Activated naive CD8-positive, alpha-beta T cell treated with anti-CD3 and anti-CD28 coated beads for 36 hours (primary cell): ENCODE measurements at places on chromosomes 12 and 14. TPM values are rescaled to one million over a fixed set of nuclear protein-coding genes. Genes with fewer than 3 reads are reported as not detected.

DNA sequence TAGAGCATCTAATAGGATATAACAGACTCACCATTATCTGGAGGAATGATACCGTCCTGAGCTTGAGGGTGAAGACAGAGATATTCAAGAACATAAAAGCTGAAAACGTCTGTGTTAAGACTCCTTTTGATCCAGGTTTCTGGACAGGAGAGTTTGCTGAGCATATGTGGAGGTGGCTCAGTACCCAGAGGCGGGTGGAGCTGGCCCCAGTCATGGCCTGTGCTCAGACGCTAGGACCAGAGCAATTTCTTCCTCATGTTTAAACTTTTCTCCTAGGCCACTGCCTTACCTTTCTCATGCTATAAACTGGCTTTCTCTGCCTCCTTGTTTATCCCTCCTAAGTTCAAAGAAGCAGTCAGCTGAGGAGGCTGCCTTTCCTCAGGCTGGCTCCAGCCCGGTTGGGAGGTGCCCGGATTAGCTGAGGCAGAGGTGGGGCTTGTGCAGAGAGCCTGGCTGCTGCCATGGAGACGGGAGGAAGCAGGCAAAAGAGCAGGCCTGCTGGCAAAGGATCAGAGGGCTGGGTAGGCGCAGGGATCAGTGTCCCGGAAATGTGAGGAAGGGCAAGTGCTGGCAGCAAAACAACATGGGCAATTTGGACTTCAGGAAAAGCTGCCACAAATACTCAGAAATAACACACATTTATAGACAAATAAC, 13.7 kb downstream of the COA8 start:
- DNase-seq = no peak
- peak overlapping the region; percentile 34 for H3K27ac ChIP-seq
- no peak overlapping the region for H3K4me3 ChIP-seq
- H3K36me3 ChIP-seq = peaks cover 7% of the 10 kb centered on the region
- no peaks in the 10 kb centered on the region for H3K4me1 ChIP-seq
- no peaks in the 10 kb centered on the region for H3K27me3 ChIP-seq

DNA sequence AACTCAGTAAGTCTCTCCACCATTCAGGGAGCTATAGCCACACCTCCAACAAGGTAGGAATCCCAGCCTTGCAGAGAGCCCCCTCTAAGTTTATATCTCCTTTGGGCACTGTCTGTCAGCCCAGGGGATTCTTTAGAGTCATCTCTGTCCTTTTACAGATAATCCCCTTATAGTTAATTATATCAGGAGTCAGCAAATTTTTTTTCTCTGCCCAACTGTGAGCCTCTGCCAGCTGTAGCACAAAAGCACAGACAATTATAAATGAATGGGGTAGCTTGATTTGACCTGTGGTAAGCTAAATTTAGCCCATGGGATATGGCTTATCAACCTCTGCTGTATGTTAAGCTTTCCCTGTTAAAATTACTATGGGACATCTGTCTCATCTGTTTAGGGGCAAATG, 8.3 kb downstream of the CEP128 start:
- no peak overlapping the region for H3K4me3 ChIP-seq
- no peak for DNase-seq

GRCh38 chr12:72133497-72134055, 138.6 kb upstream of the TRHDE start:
- no peaks in the 10 kb centered on the region for H3K4me1 ChIP-seq
- no peaks in the 10 kb centered on the region for H3K27me3 ChIP-seq
- H3K36me3 ChIP-seq = no peaks in the 10 kb centered on the region
- no peak for DNase-seq
- H3K27ac ChIP-seq = no peak overlapping the region

GRCh38 chr12:12803186-12803585, 10.0 kb upstream of the DDX47 start:
- H3K4me3 ChIP-seq = peak overlapping the region; percentile 2
- no peaks in the 10 kb centered on the region for H3K36me3 ChIP-seq
- peak; percentile 51 for DNase-seq
- peaks cover 47% of the 10 kb centered on the region for H3K4me1 ChIP-seq

GRCh38 chr14:77032491-77032843, 4.0 kb upstream of the IRF2BPL start:
- H3K27me3 ChIP-seq = no peaks in the 10 kb centered on the region
- DNase-seq = no peak
- H3K27ac ChIP-seq = peak overlapping the region; percentile 99
- H3K36me3 ChIP-seq = peaks cover 10% of the 10 kb centered on the region
- H3K4me1 ChIP-seq = peaks cover 55% of the 10 kb centered on the region
- H3K4me3 ChIP-seq = peak overlapping the region; percentile 91

- H3K27me3 ChIP-seq = no peaks in the 10 kb centered on the region
- no peak overlapping the region for H3K4me3 ChIP-seq
- peak overlapping the region; percentile 92 for H3K27ac ChIP-seq
- H3K4me1 ChIP-seq = peaks cover 65% of the 10 kb centered on the region
- DNase-seq = no peak
- H3K36me3 ChIP-seq = peaks cover 54% of the 10 kb centered on the region
Measured at GRCh38 chr12:57095440-57095839, 6.5 kb downstream of the NAB2 start.

- H3K4me1 ChIP-seq = no peaks in the 10 kb centered on the region
- H3K27me3 ChIP-seq = no peaks in the 10 kb centered on the region
- no peak for DNase-seq
Measured at GRCh38 chr12:59079472-59079871, 159.2 kb upstream of the LRIG3 start.

GRCh38 chr12:40583743-40584142, 108.5 kb upstream of the CNTN1 start:
- DNase-seq = no peak
- H3K4me3 ChIP-seq = no peak overlapping the region
- H3K36me3 ChIP-seq = no peaks in the 10 kb centered on the region
- H3K4me1 ChIP-seq = no peaks in the 10 kb centered on the region
- H3K27me3 ChIP-seq = no peaks in the 10 kb centered on the region
- H3K27ac ChIP-seq = no peak overlapping the region

DNA sequence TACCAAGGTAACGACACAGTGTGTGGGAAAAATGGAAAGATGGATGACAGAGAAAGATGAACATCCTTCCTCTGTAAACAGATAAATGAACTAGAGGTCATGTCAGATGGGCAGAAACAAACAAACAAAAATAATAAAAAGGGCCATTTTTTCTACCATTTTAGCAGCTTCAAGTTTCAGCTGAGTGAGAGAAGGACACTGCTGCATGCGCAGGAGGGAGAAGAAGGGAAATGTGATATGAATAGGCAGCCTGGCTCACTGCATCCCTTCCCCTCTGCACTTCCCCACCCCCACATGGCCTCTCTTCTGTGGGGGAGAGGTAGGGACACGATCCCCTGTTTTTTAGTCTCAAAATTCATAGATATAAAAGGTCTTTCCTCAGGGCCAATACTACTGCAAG, 492.0 kb downstream of the NELL2 start:
- H3K4me1 ChIP-seq = no peaks in the 10 kb centered on the region
- peaks cover 4% of the 10 kb centered on the region for H3K36me3 ChIP-seq
- H3K4me3 ChIP-seq = no peak overlapping the region
- no peaks in the 10 kb centered on the region for H3K27me3 ChIP-seq
- no peak overlapping the region for H3K27ac ChIP-seq
- no peak for DNase-seq

GRCh38 chr12:120903412-120904196, 554 bp downstream of the SPPL3 start:
- H3K4me1 ChIP-seq = peaks cover 18% of the 10 kb centered on the region
- no peaks in the 10 kb centered on the region for H3K27me3 ChIP-seq
- H3K27ac ChIP-seq = peak overlapping the region; percentile 91
- peak overlapping the region; percentile 98 for H3K4me3 ChIP-seq
- peak; percentile 73 for DNase-seq

DNA sequence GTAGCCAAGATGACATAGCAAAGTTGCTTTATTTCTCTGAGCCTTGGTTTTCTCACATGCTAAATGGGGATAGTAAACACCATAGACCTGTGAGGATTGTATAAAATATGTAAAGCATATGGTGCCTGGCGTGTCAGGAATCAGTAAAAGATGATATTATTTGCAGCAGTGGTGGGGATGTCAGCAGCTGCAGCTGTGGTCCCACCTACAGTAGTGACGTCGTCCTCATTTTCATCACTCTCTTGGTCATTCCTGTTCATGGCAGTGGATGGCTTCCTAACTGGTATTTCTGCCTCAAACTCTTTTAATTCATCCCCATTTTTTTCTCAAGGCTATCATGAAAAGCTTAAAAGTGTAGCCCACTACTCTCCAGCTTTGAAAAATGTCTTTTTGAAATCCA, 12.1 kb downstream of the BMAL2 start:
- no peaks in the 10 kb centered on the region for H3K36me3 ChIP-seq
- H3K4me3 ChIP-seq = no peak overlapping the region
- H3K27me3 ChIP-seq = peaks cover 5% of the 10 kb centered on the region
- H3K27ac ChIP-seq = no peak overlapping the region
- DNase-seq = no peak

DNA sequence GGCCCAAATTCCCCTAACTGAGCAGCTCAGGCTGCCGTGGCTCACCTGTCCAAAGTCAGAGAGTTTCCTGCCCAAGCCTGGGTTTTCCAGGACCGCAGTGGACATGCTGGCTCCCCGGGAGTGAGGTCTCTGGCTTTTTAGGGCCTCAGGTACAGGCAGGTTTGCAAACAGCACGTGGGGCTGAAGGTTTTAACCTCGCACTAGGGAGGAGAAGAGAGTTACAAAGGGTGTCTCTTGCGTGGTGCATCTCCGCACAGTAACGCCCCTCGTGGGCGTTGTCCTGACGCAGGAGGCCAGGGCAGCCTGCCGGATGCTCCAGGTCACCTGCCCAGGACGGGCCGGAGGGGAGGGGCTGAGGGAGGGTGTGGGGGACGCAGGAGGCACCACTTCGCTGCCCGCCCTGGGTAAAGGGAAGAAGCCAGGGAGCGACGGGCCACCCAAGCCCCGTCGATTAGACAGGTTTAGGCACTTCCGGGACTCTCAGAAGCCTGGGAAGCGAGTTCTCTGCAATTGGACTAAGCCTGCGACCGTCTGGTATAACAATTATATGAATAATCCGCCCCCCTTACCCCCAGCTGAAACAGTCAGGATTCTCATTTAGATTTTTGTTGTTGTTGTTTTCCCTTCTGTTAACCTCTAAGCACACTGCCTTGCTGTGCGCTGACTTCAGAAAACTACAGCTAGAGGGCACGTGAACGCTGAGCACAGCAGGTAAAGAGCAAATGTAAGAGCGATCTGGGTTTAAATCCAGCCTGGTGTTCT, at the start of gene PAH:
PAH (minus strand) TSS at position 219 of the 762 bp plus-strand sequence; CDS start at position 105, 114 bp downstream.
- peak within 1 kb of the TSS; percentile 70 for H3K4me3 ChIP-seq
- H3K4me1 ChIP-seq = peaks cover 4% of the 10 kb centered on the region
- no peaks in the 10 kb centered on the region for H3K36me3 ChIP-seq
- H3K27me3 ChIP-seq = peaks cover 37% of the 10 kb centered on the region

GRCh38 chr12:32874975-32875374, 21.6 kb downstream of the PKP2 start:
- no peaks in the 10 kb centered on the region for H3K4me1 ChIP-seq
- no peak overlapping the region for H3K27ac ChIP-seq
- no peak for DNase-seq
- H3K36me3 ChIP-seq = no peaks in the 10 kb centered on the region

DNA sequence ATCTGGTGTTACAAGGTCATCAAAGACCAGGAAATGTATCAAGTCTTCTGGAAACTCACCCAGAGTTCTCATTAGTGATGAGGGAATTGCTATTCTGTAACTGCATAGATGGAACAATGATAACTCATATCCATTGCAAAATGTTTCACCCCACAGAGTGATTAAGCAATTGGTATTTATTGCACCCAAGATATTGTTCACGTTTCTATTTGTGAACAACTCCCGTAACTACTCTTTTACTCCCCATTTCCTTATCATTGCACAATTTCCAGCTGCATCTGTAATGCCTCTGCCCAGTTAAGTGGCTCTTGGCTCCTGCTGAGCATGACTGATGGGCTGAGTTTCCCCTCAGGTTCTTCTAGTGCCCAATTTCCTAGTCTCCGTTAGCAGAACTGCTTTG, 108.7 kb upstream of the PRICKLE1 start:
- DNase-seq = no peak
- no peaks in the 10 kb centered on the region for H3K36me3 ChIP-seq
- no peaks in the 10 kb centered on the region for H3K27me3 ChIP-seq
- H3K27ac ChIP-seq = no peak overlapping the region
- no peak overlapping the region for H3K4me3 ChIP-seq

GRCh38 chr14:105333020-105333490, 18.5 kb downstream of the PACS2 start:
- DNase-seq = no peak
- H3K4me1 ChIP-seq = peaks cover 29% of the 10 kb centered on the region
- H3K27me3 ChIP-seq = no peaks in the 10 kb centered on the region
- no peak overlapping the region for H3K27ac ChIP-seq

- no peaks in the 10 kb centered on the region for H3K27me3 ChIP-seq
- peaks cover 41% of the 10 kb centered on the region for H3K4me1 ChIP-seq
- no peak overlapping the region for H3K4me3 ChIP-seq
Measured at GRCh38 chr14:100275214-100275613, 31.0 kb downstream of the SLC25A29 start.

- no peak for DNase-seq
- no peaks in the 10 kb centered on the region for H3K36me3 ChIP-seq
- peaks cover 13% of the 10 kb centered on the region for H3K27me3 ChIP-seq
- no peak overlapping the region for H3K4me3 ChIP-seq
- H3K4me1 ChIP-seq = no peaks in the 10 kb centered on the region
- no peak overlapping the region for H3K27ac ChIP-seq
Measured at GRCh38 chr12:116659771-116660481, 77.9 kb downstream of the SPRING1 start.

DNA sequence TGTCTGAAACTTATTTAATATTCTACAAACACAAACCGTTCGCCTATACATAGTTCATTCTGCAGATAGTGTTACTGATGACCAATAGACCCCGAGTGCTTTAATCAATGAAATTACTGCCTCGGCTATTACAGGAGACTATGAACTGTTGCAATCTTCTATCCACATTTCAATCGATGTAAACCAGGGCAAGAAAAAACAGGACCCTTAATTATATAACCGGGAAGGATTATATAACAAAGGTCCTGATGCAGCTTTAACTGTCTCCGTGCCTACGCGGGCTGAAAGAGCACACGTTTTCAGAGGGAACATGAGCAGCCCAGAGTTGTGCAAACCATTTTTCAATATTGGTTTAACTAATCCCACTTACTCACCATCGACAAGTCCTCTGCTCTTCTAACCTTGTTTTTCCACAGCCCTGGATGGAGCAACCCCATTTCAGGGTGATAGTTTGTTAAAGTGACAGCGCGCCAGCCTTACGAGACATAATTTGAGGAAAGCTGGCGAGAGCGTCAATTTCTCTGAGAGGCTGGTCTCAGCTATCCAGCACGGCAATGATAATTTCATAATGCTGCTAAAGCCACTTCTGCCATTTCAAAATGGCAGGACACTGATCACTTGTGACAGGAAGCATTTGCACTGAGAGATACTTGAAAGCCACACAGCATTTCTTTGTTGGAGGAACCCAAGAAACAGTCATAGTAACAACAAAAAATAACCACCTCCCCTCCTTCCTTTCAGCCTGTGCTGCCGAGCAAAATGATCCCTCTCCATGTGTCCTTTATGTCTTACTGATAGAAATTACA, 184.6 kb downstream of the FOXN3 start:
- no peaks in the 10 kb centered on the region for H3K27me3 ChIP-seq
- peaks cover 50% of the 10 kb centered on the region for H3K36me3 ChIP-seq
- H3K27ac ChIP-seq = no peak overlapping the region
- DNase-seq = no peak
- H3K4me1 ChIP-seq = peaks cover 34% of the 10 kb centered on the region
- H3K4me3 ChIP-seq = no peak overlapping the region

- no peaks in the 10 kb centered on the region for H3K27me3 ChIP-seq
- no peaks in the 10 kb centered on the region for H3K36me3 ChIP-seq
- H3K4me1 ChIP-seq = no peaks in the 10 kb centered on the region
- DNase-seq = no peak
- H3K4me3 ChIP-seq = no peak overlapping the region
Measured at GRCh38 chr12:20194171-20194570, 174.2 kb upstream of the PDE3A start.

PAWR gene
- total RNA-seq = 10.0 TPM

SLC38A4 gene
- not detected for total RNA-seq

NANOG gene
- total RNA-seq = not detected

NAV3 gene
- total RNA-seq = not detected

SRRM4 gene
- total RNA-seq = not detected

LRP1-AS gene
- total RNA-seq = not detected

SLC4A8 gene
- total RNA-seq = 1.3 TPM

GLT1D1 gene
- total RNA-seq = 0.27 TPM
